ENCODE measurements at places on chromosomes 5 and 9.

GRCh38 chr5:132260051-132260450, 2.6 kb downstream of the PDLIM4 start:
- 0 out of 2 replicates have a peak, but pooled peaks cover 3% of the 10 kb centered on the region for H3K27me3 ChIP-seq
- H3K4me3 ChIP-seq: no peak overlapping the region
- peak; percentile 42 for DNase-seq
- no peak overlapping the region for H3K27ac ChIP-seq
- H3K36me3 ChIP-seq: no peaks in the 10 kb centered on the region

- no peaks in the 10 kb centered on the region for H3K4me1 ChIP-seq
- H3K36me3 ChIP-seq: no peaks in the 10 kb centered on the region
- DNase-seq: no peak
- H3K27ac ChIP-seq: no peak overlapping the region
- H3K4me3 ChIP-seq: no peak overlapping the region
These were observed 1450.4 kb upstream of the CDH9 start for GRCh38 chr5:28488752-28489151.

GRCh38 chr9:6977761-6978160, 220.0 kb downstream of the KDM4C start:
- H3K4me3 ChIP-seq: no peak overlapping the region
- H3K27ac ChIP-seq: no peak overlapping the region
- no peaks in the 10 kb centered on the region for H3K27me3 ChIP-seq
- DNase-seq: no peak

DNA sequence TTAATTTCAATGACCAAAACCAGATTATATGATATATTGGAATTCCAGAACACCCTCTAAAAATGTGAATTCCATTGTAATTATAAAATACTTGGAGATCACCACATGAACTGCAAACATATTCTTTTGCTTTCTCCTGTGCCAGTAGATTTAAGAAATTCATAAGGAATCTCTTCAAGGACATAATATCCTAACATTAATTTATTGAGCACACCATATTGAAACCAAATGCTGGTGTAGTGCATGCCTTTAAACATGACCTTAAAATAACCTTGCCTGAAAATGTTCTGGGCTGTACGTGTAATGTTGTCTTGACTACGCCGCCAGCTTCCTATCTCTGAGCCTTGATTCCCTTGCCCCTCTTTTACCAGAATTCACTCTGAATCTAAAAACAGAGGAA, 205.0 kb upstream of the ACTBL2 start:
- no peak overlapping the region for H3K27ac ChIP-seq
- H3K27me3 ChIP-seq: no peaks in the 10 kb centered on the region
- H3K36me3 ChIP-seq: no peaks in the 10 kb centered on the region
- H3K4me1 ChIP-seq: peaks cover 7% of the 10 kb centered on the region
- DNase-seq: no peak

- peaks cover 95% of the 10 kb centered on the region for H3K27me3 ChIP-seq
- no peak for DNase-seq
- no peak overlapping the region for H3K27ac ChIP-seq
- H3K4me1 ChIP-seq: no peaks in the 10 kb centered on the region
- no peak overlapping the region for H3K4me3 ChIP-seq
These were observed 22.9 kb downstream of the ADAMTS2 start for GRCh38 chr5:179322071-179323025.

- no peak for DNase-seq
- H3K4me1 ChIP-seq: peaks cover 55% of the 10 kb centered on the region
- no peak overlapping the region for H3K27ac ChIP-seq
- H3K36me3 ChIP-seq: peaks cover 5% of the 10 kb centered on the region
These were observed 2.2 kb upstream of the ZNF366 start for GRCh38 chr5:72509401-72509800.

GRCh38 chr9:69785757-69786156, 25.9 kb upstream of the PTAR1 start:
- no peak overlapping the region for H3K27ac ChIP-seq
- H3K36me3 ChIP-seq: no peaks in the 10 kb centered on the region
- no peaks in the 10 kb centered on the region for H3K4me1 ChIP-seq
- DNase-seq: no peak
- H3K4me3 ChIP-seq: no peak overlapping the region
- H3K27me3 ChIP-seq: no peaks in the 10 kb centered on the region

- no peak overlapping the region for H3K4me3 ChIP-seq
- H3K27ac ChIP-seq: no peak overlapping the region
- no peaks in the 10 kb centered on the region for H3K27me3 ChIP-seq
- no peaks in the 10 kb centered on the region for H3K4me1 ChIP-seq
- H3K36me3 ChIP-seq: no peaks in the 10 kb centered on the region
- peak; percentile 50 for DNase-seq
These were observed 4.5 kb downstream of the EGR1 start for GRCh38 chr5:138469540-138470321.

DNA sequence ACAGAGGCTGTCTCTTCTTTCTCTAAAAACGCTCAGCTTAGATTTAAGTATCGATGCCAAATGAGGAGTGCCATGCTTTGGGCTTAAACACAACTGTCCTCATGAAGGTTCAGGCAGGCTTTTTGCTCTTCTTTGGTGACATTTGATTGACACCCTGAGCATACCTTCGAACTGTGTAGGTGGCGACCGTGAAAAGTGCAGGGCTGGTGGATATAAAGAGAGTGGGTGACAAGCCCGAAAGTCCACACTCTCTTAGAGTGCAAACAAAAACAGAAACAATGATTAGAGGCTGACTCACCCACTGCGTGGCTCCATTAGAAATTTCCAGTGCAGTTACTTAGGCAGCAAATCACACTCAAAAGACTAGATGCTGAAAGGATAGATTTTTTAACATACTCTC, 141.7 kb downstream of the SYK start:
- no peak overlapping the region for H3K4me3 ChIP-seq
- H3K27me3 ChIP-seq: no peaks in the 10 kb centered on the region
- no peak for DNase-seq
- peaks cover 39% of the 10 kb centered on the region for H3K4me1 ChIP-seq
- H3K36me3 ChIP-seq: no peaks in the 10 kb centered on the region

GRCh38 chr5:167448376-167448775, 843.1 kb upstream of the WWC1 start:
- no peaks in the 10 kb centered on the region for H3K36me3 ChIP-seq
- no peak for DNase-seq
- H3K4me1 ChIP-seq: no peaks in the 10 kb centered on the region
- H3K27me3 ChIP-seq: 0 out of 2 replicates have a peak, but pooled peaks cover 3% of the 10 kb centered on the region

- H3K4me1 ChIP-seq: peaks cover 35% of the 10 kb centered on the region
- no peak overlapping the region for H3K27ac ChIP-seq
- DNase-seq: no peak
- no peaks in the 10 kb centered on the region for H3K27me3 ChIP-seq
- no peaks in the 10 kb centered on the region for H3K36me3 ChIP-seq
These were observed 11.1 kb downstream of the PALM2AKAP2 start for GRCh38 chr9:109791003-109791677.

- H3K27me3 ChIP-seq: no peaks in the 10 kb centered on the region
- H3K4me3 ChIP-seq: peak overlapping the region; percentile 83
- peaks cover 25% of the 10 kb centered on the region for H3K4me1 ChIP-seq
- no peak for DNase-seq
- H3K36me3 ChIP-seq: 0 out of 2 replicates have a peak, but pooled peaks cover 6% of the 10 kb centered on the region
These were observed 1.9 kb downstream of the LMNB1 start for GRCh38 chr5:126778675-126779403.

GRCh38 chr5:17832949-17833745, 198.9 kb downstream of the TAF11L14 start:
- no peaks in the 10 kb centered on the region for H3K36me3 ChIP-seq
- no peak overlapping the region for H3K27ac ChIP-seq
- H3K4me3 ChIP-seq: no peak overlapping the region
- H3K27me3 ChIP-seq: no peaks in the 10 kb centered on the region
- no peak for DNase-seq

DNA sequence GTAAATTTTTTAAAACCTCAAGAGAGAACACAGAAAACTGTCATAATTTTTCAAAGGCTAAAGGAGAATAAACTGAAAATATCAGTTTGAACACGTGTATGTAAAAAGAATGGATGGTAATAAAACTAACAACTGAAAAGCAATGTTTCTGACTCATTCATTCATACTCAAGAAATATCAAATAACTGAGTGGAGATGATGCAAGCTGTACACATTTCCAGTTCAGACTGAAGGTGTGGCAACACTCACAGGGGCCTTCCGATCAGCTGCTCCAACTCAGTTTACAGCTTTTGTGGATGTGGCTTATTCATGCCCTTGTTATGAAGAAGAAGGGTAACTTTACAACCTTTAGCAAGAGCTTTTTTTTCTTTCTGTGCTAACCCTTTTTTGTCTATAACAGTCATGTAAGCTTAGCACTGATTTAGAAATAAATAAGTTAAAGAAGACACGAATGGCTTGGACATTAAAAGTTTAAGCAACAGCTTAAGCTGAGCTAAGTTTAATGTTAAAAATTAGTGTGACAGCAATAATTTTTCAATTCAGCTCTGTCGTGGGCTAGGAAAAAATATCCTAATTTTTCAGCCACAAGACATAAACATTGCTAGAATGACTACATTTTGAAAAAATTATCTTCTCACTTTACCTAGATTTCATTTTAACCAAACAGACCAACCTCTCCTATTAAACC, 453.5 kb downstream of the RAB3C start:
- no peaks in the 10 kb centered on the region for H3K27me3 ChIP-seq
- H3K36me3 ChIP-seq: no peaks in the 10 kb centered on the region
- H3K4me3 ChIP-seq: peak overlapping the region; percentile 97
- H3K4me1 ChIP-seq: peaks cover 51% of the 10 kb centered on the region
- DNase-seq: peak; percentile 91

DNA sequence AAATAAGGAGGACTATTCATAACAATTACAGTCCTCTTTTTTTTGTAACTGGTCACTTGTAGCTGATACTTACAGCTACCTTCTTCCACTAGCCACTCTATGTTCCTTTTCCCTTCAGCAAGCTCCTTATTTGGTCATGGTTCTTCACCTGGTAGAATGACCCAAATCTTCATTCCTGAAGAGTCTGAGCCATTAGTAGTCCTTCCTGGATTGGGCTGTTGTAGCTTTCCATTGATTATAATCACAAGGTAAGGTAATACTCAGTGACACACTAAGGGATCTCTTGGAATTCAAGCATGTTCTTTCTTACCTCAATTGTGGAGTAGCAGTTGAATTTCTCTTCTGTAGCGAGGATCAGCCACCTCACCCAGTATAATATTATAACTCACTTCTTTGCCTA, 25.5 kb upstream of the ITGA2 start:
- peak overlapping the region; percentile 53 for H3K27ac ChIP-seq
- H3K4me3 ChIP-seq: no peak overlapping the region
- DNase-seq: no peak
- no peaks in the 10 kb centered on the region for H3K27me3 ChIP-seq

- no peak overlapping the region for H3K27ac ChIP-seq
- H3K27me3 ChIP-seq: no peaks in the 10 kb centered on the region
- H3K4me3 ChIP-seq: no peak overlapping the region
- H3K4me1 ChIP-seq: no peaks in the 10 kb centered on the region
- no peak for DNase-seq
- H3K36me3 ChIP-seq: no peaks in the 10 kb centered on the region
These were observed 160.3 kb upstream of the TRPC7 start for GRCh38 chr5:136525597-136525996.

- H3K27me3 ChIP-seq: peaks cover 26% of the 10 kb centered on the region
- DNase-seq: no peak
- H3K27ac ChIP-seq: no peak overlapping the region
- no peaks in the 10 kb centered on the region for H3K36me3 ChIP-seq
These were observed 4.4 kb downstream of the SLIT3 start for GRCh38 chr5:169296419-169297143.

- DNase-seq: no peak
- no peaks in the 10 kb centered on the region for H3K4me1 ChIP-seq
- no peaks in the 10 kb centered on the region for H3K27me3 ChIP-seq
- H3K36me3 ChIP-seq: no peaks in the 10 kb centered on the region
- no peak overlapping the region for H3K4me3 ChIP-seq
- H3K27ac ChIP-seq: no peak overlapping the region
These were observed 209.7 kb upstream of the KLF4 start for GRCh38 chr9:107699231-107699630.

DNA sequence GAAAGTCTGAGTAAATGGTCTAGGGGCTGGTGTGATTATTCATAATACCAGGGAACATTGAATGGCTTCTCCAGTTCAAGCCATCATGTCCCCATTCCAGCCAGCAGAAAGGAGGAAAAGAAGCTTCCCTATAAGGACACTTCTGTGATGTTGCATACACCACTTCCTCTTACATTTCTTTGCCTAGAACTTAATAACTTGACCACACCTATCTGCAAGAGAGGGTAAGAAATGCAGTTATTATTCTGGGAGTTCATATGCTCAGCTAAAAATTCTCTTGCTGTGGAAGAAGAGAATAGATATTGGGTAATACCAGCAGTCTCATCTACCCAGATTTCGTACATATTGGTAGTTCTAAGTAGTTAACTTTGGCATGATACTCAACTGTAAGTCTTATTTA, 166.1 kb downstream of the SLC28A3 start:
- no peaks in the 10 kb centered on the region for H3K4me1 ChIP-seq
- H3K4me3 ChIP-seq: no peak overlapping the region
- no peaks in the 10 kb centered on the region for H3K36me3 ChIP-seq
- no peak for DNase-seq
- H3K27ac ChIP-seq: no peak overlapping the region
- H3K27me3 ChIP-seq: no peaks in the 10 kb centered on the region

- peaks cover 9% of the 10 kb centered on the region for H3K36me3 ChIP-seq
- no peaks in the 10 kb centered on the region for H3K27me3 ChIP-seq
- no peak overlapping the region for H3K4me3 ChIP-seq
- no peak for DNase-seq
- H3K27ac ChIP-seq: no peak overlapping the region
- H3K4me1 ChIP-seq: no peaks in the 10 kb centered on the region
These were observed 37.8 kb downstream of the GLRX start for GRCh38 chr5:95784514-95785302.

DNA sequence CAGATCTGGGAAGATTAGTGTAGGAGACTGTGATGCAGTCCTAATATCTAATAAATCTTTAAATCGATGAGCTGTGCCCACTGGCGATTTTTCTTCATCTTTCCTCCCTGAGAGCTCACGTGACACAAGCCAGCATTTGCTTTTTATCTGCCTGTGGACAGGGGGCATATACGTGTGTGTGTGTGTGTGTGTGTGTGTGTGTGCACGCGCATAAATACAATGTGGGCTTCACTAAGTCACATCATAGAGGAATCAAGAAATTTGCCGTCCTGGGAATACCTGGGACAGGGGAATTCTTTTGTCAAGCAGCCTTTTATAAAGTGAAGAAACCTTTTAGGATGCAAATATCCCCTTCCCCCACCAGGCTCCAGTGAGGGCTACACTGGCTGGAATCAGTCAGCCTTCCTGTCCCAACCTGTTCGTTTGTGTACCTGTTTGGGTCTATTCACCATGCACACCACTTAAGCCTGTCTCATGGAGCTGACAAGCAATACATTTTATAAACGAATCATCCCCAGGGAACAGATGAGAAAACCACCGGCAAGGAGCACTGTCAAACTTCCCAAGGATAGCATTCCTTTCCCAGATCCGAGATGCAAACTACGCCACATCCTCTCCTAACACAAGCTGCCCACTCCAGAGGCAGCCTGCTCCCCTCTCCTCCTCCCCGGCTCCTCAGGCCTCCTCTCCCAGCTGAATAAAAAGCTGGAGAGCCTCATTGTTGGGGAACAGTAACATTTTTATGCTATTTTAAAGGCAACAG, 2.7 kb downstream of the EPB41L4B start:
- H3K27ac ChIP-seq: no peak overlapping the region
- H3K4me1 ChIP-seq: peaks cover 63% of the 10 kb centered on the region
- DNase-seq: no peak

Measured in PC-9 (cell line).